RKO (cell line): ENCODE measurements at places on chromosomes 11 and 22.

DNA sequence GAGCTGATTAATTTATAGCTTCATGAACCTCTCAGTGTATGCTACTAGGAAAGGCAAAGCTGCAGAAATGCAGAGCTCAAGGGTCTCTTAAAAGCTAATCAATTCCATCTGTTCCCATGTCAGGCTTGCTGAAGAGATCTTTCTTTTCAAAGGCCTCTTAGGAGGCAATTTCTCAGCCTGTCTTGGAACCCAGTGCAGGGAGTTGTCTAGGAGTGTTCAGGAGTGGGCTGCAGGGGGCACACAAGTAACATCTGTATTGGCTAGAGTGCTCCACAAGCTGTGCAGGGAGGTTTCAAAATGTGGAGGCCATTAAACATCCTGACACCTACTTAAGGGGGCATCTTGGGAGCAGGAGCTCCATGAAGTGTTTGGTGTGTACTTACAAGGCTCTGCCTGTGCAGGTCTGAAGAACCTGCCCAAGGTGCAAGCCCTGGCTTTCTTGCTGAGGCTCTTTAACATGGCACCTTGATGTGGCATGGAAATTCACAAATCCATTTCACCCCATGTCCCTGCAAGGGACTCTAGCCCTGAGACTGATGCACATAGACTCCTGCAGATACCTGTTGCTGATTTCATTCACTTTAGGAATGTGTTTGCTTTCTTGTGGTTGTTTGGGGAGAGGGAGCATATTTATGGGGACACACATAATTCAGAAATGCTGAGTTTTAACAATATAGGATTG lies 134.7 kb downstream of the ME3 start:
- DNase-seq = no peak

GRCh38 chr11:67055812-67056211 lies 835 bp upstream of the RHOD start:
- peak; percentile 53 for DNase-seq

DNA sequence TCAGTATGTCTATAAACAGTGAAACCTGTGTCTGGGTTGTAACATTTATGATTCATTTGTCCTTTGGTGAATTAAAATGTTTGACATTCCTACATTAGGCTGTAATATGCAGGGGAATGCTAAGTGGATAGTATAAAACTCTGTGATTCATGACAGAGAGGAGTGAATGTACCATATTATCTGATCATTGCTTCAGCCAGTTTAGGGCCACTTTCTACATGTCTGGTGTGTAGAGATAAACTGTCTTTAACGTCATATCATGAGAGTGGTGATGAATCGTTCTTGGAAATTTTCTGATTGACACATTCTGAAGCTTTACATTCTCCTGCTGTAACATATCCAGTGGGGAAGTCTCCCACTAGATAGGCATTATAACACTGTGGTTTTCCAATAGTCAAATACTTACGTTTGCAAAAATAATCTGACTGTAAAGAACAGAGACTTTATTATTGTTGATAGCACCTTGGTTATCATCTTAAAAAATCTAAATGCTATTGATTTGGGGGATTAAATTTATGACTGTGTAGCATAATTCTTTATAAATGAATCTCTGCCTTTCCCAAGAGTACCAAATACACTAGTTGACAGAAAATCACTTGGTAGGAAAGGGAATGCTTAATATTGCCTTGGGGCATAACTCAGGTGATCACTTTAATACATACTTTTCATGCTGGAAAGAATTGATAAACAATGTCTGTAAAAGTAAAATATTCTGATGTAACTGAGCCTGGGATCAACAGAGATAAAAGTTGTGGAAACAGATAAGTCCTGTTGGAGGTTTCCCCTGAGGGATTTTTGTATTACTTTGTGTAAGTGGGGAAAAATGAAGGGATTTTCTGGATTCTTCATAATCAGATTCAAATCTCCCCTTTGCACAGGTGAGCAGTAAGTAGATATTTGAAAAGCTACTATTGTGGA lies 427.9 kb downstream of the JRKL start:
- DNase-seq = peak; percentile 15

DNA sequence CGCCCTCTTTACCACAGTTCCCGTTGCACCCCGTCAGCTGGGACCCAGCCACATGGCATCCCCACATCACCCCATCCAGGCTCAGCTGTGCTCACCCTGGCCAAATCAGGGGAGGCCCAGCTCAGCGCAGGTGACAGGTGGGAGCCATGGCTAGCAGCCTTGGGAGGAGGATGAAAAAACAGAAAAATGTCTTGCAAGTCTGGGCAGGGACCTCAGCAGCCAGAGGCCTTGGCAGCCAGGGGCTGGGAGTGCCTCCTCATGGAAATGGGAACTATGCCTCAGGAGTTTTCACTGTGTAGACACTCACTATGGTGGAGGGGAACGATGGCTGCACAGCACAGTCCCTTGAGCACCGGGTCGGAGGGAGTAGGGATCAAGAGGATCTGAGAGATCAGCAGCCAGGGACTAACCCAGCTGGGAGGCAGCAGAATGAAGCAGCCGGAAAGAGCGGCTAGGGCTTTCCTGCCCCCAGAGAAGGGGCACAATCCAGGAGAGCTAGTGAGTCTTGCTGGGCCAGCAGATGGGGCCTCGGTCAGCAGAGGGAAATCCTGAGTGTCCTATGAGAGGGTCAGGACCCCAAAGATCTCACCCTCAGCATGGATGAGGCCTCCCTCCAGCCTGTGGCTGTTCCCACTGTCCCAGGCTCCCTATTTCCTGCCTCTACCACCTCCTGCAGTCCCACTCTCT lies 6.2 kb upstream of the FTH1 start:
- DNase-seq = no peak

- no peak for DNase-seq
These were observed 40.4 kb downstream of the C11orf58 start for GRCh38 chr11:16778876-16779275.

DNA sequence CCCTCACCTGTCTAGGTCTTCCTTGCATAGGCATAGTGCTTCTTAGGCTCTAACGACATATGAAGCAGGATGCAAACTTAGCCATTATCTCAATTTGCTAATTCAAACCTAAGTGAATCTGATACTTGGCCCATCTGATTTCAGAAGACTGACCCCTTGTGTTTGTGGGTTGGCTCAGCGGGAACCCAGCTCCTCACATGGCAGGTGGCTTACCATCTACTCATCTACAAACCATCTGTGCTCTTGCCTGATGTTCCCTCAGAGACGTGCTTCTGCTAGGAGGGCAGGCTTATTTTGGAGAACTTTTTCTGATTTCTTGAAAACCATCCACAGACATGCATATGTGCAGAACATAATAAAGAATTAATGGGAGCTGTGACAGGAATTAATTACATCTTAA lies 15.2 kb downstream of the ELMOD1 start:
- DNase-seq = peak; percentile 15

- no peak for DNase-seq
These were observed 80.1 kb downstream of the EMSY start for GRCh38 chr11:76524919-76525318.

GRCh38 chr22:26055693-26056092 lies 113.6 kb upstream of the SEZ6L start:
- DNase-seq = no peak

DNA sequence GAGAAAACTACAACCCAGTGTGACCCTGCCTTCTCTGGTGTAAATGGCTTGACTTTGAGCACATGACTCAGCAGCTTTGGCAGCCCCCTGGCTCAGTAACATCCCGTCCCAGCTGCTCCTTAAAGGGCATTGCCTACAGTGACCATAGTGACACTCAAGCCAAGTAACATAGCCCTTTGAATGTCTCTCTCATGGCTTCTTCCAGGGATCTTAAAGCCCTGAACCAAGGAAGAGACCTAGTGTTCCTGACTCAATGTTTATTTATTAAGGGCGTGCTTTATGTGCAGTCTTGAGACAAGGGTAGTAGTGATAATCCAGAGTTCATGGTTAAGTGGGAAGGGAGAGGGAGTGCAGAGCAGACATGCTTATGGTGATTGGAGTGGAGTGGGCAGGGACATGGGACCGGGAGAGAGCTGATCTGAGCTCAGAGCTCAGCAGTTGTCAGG lies 125.7 kb downstream of the PARVA start:
- no peak for DNase-seq

- DNase-seq = peak; percentile 88
These were observed 118.1 kb downstream of the BBOX1 start for GRCh38 chr11:27158456-27159334.

- DNase-seq = no peak
These were observed 79.8 kb upstream of the NCAM1 start for GRCh38 chr11:112881461-112881860.

GRCh38 chr11:93513772-93514171 lies 29.4 kb downstream of the SMCO4 start:
- no peak for DNase-seq

DNA sequence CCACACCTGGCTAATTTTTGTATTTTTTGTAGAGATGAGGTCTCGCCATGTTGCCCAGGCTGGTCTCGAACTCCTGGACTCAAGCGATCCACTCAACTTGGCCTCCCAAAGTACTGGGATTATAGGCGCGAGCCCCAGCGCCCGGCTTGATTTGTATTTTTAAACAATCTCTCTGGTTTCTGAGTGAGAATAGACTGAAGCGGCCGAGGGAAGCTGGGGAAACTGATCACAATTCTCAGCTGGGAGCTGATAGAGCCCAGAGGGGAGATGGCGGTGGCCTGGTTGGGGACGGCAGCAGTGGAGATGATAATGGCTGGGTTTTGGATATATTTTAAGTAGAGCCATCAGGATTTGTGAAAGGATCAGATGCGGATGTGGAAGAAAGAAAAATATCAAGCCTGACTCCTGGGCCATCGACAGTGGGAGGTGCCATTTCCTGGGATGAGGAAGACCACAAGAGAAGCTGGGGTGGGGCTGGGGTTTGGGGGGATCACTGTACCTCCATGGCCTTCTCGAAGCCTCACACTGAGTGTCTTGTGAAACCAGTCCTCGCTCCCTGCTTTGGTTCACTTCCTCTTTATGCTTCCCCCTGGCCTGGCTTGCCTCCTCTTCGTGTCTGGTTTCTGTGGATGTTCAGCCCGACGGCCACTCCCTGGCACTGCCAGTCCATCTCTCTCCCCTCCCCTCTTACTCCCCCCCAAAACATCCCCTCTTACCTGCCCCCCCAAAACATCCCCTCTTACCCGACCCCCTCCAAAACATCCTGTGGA lies 51.9 kb downstream of the IGLL1 start:
- DNase-seq = no peak

DNA sequence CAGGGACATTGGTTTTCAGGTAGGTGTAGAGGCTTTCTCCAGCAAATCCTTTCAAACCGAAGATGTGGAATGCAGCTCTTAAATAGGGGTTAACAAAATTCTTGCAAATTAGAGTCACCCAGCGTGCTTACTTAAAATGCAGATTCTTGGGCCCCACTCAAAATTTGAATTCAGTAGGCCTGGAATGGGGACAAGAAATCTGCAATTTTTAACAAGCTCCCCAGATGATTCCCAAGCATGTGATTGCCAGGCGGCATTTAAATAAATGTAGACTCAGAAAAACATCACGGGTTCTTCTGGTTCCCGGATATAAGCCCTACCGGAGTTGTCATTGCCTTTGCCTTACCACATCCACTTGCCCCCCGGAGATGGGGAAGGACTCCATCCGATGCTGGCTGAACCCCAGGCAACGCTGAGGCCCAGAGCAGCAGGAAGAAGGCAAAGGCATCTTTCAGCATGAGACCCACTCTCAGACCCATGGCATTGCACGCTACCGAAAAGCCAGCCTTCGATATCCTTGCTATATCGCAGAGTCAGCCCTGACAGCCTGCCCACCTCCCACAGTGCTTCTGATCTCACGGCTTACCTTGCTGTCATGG lies 134.2 kb downstream of the DSCAML1 start:
- no peak for DNase-seq

DNA sequence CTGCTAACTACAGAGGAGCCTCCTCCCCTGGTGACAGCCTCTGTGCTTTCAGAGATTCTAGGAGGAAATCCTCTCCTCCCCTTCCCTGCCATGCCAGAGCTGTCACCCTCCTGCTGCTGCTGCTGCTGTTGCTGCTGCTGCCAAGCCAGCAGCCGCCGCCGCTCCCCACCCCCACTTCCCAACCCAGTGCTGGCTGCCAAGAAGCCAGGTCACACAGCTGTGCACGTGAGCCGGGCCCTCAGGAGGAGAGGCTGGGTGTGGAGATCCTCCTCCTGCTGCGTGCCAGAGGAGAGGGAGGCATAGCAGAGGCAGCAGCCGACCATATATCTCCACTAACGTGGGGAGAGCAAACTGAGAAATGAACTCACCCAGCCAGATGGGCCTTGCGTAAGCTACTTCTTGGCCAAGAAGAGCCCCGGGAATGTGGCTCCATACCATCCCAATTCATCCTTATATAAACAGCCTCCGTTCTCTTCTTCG lies 12.4 kb downstream of the CRY2 start:
- no peak for DNase-seq

GRCh38 chr11:78429660-78430059 lies 12.0 kb upstream of the GAB2 start:
- DNase-seq = no peak

GRCh38 chr11:1008001-1008802 lies 28.3 kb downstream of the MUC6 start:
- DNase-seq = no peak

GRCh38 chr11:112555491-112556364 lies 295.1 kb upstream of the PLET1 start:
- DNase-seq = no peak

DNA sequence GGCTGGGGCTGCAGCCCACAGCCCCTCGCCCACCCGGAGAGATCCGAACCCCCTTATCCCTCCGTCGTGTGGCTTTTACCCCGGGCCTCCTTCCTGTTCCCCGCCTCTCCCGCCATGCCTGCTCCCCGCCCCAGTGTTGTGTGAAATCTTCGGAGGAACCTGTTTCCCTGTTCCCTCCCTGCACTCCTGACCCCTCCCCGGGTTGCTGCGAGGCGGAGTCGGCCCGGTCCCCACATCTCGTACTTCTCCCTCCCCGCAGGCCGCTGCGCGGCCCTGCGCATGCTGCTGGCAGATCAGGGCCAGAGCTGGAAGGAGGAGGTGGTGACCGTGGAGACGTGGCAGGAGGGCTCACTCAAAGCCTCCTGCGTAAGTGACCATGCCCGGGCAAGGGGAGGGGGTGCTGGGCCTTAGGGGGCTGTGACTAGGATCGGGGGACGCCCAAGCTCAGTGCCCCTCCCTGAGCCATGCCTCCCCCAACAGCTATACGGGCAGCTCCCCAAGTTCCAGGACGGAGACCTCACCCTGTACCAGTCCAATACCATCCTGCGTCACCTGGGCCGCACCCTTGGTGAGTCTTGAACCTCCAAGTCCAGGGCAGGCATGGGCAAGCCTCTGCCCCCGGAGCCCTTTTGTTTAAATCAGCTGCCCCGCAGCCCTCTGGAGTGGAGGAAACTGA lies 731 bp downstream of the GSTP1 start:
- DNase-seq = peak; percentile 57

- DNase-seq = peak; percentile 74
These were observed 10.8 kb upstream of the OR51D1 start for GRCh38 chr11:4626207-4627099.

DNA sequence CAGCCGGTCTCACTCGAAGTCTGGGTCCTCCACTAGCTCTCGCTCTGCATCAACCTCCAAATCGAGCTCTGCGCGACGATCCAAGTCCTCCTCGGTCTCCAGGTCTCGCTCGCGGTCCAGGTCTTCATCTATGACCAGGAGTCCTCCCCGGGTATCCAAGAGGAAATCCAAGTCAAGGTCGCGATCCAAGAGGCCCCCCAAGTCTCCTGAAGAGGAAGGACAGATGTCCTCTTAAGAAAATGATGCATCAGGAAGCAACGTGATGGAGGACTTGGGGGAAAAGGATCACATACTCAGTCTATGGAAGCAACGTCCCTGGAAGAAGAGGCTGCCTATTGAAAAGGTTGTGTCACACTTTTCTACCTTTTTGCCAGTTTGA lies 1.1 kb downstream of the SRSF8 start:
- peak; percentile 61 for DNase-seq

GRCh38 chr11:69035946-69036340 lies 12.8 kb upstream of the TPCN2 start:
- no peak for DNase-seq
